Vagina (tissue), 2 donors: ENCODE measurements at places on chromosomes 3 and 15.
A peak's percentile ranks its signal among the peaks of the same experiment; 100 is the strongest.

DNA sequence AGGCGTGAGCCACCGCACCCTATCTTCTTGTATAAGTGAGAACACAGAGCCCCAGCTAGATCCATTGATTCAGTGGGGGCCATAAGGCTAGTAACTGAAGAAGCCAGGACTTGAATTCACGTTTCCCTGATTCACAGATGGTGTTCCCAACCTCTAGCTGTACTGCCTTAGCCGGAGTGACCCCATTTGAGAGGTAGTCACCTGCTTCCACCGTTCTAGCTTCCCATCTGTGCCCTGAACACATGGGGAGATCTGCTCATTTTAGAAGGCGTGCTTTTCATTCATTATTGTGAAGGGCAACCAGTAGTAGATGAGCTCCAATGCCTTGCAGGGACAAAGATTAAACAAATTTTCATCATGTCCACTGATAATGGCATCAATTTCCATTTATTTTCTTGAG is 365.7 kb upstream of the TPM1 start:
- DNase-seq, result no peak

GRCh38 chr15:33091983-33092693 is 102.4 kb downstream of the FMN1 start:
- H3K36me3 ChIP-seq, result no peaks in the 10 kb centered on the region
- H3K4me1 ChIP-seq, result no peaks in the 10 kb centered on the region
- no peak overlapping the region for H3K27ac ChIP-seq
- DNase-seq, result no peak
- no peaks in the 10 kb centered on the region for H3K27me3 ChIP-seq

DNA sequence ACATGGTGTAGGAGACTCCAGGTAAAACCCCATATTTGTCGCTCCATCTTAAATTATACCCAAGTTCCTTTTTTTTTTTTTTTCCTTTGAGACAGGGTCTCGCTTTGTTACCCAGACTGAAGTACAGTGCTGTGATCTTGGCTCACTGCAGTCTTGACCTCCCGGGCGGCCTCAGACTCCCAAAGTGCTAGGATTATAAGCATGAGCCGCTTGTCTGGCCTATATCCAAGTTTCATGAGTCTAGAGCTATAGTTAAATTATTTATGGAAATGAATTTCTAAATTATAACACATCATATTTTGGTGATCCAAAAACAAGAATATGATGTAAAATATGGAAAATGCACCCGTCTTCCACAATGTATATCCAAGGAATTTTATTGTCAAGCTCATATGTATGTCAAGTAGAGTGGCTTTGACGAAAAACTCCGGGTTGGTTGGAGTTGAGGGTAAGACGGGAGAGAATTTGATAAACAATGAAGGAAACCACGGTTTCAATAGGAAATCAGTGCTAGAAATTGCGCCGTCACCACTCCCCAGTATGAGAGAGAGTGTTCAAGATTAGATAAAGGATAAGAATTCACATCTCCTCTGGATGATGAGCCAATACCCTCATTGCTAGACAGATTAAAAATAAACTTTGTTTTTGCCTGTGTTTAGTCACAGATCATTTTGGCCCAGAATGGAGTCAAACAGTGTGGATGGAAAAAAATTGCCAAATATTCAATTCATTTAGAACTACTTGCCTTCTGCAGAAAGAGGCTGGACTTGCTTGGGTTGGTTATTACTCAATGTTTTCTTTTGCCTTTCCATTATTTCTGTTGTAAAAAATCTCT is 209.2 kb upstream of the NR2F2 start:
- no peaks in the 10 kb centered on the region for H3K36me3 ChIP-seq
- no peaks in the 10 kb centered on the region for H3K27me3 ChIP-seq
- peaks cover 7% of the 10 kb centered on the region for H3K4me1 ChIP-seq
- no peak overlapping the region for H3K4me3 ChIP-seq
- DNase-seq, result no peak

- peak overlapping the region; percentile 45 for H3K4me3 ChIP-seq
- no peaks in the 10 kb centered on the region for H3K36me3 ChIP-seq
- peak overlapping the region; percentile 97 for H3K27ac ChIP-seq
- peaks cover 30% of the 10 kb centered on the region for H3K4me1 ChIP-seq
- no peaks in the 10 kb centered on the region for H3K27me3 ChIP-seq
These were observed 3.9 kb upstream of the TLE3 start for GRCh38 chr15:70101459-70102113.

DNA sequence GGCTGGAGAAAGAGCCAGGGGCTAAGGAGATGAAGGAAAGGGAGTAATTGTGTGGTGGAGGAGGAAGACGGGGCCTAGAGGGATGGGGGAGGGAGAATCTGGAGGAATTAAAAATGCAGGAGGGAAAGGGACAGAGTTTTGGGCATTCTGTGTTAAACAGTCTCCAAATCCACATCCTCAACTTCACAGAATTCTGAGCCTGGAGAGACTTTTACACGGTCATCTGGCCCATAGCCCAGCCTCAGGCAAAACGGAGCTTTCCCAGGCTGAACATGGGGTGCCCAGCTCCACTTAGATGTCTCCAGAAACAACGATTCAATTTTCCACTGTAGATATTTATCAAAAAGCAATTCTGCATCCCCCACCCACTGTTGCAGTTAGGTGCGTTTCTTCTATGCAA is 137.6 kb upstream of the HACD2 start:
- H3K27ac ChIP-seq, result no peak overlapping the region
- no peak overlapping the region for H3K4me3 ChIP-seq
- H3K36me3 ChIP-seq, result no peaks in the 10 kb centered on the region
- peaks cover 34% of the 10 kb centered on the region for H3K4me1 ChIP-seq
- no peaks in the 10 kb centered on the region for H3K27me3 ChIP-seq

GRCh38 chr3:175018946-175019727 is 160.0 kb downstream of the NAALADL2 start:
- no peak overlapping the region for H3K4me3 ChIP-seq
- no peaks in the 10 kb centered on the region for H3K36me3 ChIP-seq
- no peak overlapping the region for H3K27ac ChIP-seq
- DNase-seq, result no peak
- H3K27me3 ChIP-seq, result no peaks in the 10 kb centered on the region
